ENCODE measurements at places on chromosomes 2 and 18.
A peak's percentile ranks its signal among the peaks of the same experiment; 100 is the strongest.

DNA sequence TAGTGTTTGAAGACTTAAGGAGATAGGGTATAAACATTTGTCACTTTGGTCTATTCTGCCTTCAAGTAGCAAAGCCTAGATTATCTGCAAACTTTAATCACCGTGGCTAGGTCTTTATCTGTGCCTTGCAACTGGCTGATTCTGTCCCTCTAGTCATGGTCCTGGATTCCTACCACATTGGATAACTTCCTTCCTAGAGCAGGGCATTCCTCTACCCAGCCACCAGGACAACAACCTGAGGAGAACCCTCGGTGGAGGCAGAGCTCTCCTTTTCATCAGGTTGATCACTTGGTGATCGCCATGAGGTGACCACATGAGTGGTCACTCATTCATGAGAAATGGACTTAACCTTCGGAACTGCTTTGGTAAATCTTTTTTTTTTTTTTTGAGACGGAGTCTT, 25.3 kb upstream of the PTPRM start:
- no peak for DNase-seq

GRCh38 chr2:209472112-209472832, 48.4 kb downstream of the MAP2 start:
- no peak for DNase-seq

DNA sequence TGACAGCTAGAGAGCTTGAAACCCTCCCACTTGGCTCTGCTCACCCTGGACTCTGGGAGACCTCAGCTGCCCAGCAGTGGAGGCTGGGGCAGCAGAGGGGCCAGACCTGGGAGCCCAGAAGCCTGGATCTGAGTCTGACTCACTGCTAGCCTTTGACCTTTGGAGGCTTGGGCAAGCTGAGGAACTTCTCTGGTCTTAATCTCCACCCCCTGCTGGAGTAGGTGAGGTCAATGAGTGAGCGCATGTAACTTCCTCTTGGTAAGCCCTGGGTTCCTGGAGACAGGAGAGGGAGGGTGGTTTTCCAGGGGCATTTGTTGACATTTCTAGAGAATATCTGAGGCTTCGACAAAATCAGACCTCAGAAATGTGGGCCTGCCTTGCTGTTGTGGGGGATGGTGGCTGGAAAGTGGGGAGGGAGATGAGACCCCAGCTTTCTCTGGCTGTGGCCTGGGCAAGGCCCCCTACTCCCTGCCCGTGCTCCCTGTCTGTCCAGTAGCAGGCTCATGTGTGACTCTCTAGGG, 73.0 kb upstream of the YWHAQ start:
- no peak for DNase-seq

DNA sequence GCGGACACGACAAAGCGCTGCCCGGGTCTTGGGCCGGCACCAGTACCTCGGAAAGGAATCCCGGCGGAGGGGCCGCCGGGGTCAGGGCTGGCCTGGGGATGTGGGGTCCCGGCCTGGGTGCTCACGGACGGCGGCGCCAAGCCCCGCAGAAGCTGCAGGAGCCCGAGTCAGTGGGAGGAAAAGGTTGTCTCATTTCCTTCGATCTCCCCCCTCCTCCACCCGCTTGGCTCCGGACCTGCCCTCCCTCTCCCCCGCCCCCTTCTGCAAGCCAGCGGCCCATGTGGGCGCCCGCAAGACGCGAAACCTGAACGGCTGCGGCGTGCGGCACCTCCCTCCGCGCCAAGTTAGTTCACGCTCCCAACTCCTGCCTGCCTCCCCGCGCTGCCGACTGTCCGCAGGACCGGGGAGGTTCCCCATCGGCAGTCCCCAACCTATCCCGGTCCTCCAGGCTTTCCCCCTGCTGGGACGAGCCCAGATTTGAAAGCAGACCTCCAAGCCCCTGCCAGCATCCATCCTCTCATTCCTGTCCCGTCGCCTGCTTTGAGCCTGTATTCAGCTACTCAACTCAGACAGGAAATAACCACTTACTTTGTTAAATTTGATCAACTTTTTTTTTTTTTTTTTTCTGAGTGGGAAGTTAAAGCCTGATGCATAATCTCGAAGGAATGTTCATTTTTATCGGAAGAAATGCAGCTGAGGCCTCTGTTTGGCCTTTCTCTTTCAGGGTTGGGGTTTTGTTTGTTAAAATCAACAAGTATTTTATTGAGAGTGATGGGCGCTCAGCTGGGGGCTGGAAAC, at the start of gene EVA1A:
Gene EVA1A, minus strand, starts transcription at position 172 of the 798 bp plus-strand sequence. CDS start 42,799 bp downstream, outside the sequence.
- peak; percentile 79 for DNase-seq

DNA sequence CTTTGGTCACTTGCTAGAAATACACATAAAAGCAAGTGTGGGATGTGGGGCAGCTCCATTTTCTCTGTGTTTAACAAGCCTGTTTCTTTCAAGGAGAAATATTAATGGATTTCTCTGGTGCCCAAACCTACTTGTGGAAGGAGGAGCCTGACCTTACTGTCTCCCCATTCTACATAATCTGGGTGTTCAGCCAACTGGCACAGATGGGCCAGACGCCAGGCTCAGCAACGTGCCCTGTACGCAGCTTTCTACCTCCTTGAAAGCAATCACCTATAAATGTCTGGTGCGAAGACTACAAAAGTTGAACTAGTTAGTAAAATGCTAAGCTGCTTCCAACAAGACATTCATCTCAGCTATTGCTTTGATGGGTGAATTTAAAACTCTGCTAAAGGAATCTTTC, 33.2 kb upstream of the MYO3B start:
- DNase-seq: no peak

DNA sequence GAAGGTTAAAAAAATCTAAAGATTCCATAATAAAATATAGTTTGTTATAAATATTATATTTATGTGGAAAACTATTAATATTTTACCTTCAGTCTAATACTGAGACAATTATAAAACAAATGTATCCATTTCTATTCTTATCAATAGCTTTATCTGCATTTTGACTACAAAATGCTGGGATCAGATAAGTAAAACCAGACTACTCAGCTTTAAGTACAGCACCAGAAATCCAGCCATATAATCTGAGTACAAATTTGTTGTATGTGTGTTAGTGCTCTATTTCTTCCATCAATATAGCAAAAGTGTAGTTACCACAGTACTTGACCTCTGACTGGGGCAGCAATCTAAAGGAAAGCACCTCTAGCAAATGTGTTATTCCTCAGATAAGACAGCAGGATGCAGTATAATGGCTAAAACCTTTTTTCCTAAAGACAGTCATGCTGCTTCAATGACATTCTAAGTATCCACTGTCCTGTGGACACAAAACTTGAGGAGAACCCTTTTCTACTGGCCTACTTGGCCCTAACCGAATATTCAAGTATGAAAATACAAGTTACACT, 68.1 kb downstream of the OLA1 start:
- DNase-seq: no peak

DNA sequence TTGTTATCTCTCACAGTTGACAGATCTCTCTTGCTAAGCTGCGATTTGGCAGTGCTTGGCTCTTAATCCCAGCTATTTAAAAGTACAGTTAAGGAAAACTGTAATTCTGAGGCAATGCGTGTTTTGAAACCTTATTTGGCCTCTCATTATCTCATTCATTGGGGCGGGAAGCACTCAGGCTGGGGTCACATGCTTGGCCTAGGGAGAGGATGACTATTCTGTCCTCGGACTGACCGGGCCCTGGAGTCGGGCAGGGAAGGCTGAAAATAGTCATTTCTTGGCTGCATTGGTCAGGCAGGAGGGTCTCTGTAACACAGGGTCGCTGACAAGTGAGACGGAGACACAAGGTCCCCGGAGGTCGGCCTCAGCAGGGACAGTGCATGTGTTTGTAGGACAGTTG, 20.2 kb upstream of the EMILIN2 start:
- DNase-seq: no peak

- DNase-seq: no peak
Measured at GRCh38 chr2:25378731-25379490, 37.2 kb upstream of the DNMT3A start.

DNA sequence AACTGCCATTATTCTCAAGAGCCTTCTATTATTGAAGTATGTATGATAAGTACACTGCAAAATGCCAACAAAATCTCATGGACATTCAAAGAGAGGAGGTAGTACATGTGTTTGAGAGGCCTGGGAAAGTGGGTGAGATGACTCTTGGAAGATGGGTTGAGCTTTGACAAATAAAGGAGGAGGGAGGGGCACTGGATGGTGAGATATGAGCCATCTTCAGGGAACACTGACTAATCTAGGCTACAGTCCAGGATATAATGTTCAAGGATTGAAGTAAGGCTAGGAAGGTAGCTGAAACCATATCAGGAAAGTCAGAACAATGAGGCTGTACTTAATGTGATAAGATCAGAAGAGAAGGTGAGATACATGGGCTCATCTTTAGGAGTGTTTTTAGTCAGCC, 559.7 kb downstream of the ZEB2 start:
- no peak for DNase-seq

- no peak for DNase-seq
Measured at GRCh38 chr18:27778925-27779324, 398.0 kb downstream of the CDH2 start.

DNA sequence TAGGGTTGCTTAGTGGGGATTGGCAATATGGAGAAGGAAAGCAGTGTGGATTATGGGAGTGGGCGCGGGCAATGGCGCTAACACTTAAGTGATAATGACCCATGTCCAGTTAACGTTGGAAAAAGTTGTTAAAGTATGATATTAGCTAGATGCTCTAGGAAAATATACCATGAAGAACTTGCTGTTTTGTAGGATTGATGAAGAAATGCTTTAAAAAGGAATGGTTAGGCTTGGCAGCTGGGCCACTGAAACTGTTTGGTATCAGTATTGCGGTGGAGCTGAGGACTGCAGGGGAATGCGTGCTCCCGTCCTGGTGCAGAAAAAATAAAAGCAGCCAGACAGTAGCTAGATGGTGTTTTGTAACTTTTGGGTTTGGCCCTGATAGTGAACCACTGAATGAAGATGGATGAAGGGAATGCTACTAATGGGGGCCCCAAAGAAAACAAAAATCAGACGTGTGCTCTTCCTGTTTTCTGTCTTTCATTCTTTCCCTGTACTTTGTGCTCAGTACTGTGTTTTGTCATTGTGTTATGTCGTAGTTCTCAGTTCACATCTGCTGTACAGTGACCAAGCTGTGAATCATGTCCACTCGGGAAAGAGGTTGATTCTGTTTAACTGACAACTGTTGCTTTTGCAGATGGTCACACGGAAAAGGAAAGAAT, 999 bp downstream of the INSIG2 start:
- DNase-seq: peak; percentile 17

GRCh38 chr18:56026509-56026908, 438.5 kb upstream of the TCF4 start:
- no peak for DNase-seq

DNA sequence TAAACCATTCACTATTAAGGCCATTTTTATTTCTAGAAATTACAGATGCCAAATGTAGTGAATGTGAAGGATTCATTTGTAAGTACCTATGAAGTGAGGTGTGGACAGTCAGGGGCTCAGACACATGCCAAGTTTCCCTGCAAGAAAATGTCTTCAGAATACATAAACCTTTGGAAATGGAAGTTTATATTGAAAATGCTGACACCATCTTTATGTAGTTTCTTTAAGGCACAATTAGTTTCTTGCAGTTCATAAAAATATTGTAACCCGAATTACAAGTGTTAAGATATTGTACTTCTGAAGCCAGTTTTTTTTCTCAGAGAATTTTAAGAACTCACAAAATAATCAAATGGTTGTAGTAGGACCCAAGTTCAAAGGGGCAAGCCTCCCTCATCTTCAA, 66.1 kb upstream of the LYPD1 start:
- no peak for DNase-seq

DNA sequence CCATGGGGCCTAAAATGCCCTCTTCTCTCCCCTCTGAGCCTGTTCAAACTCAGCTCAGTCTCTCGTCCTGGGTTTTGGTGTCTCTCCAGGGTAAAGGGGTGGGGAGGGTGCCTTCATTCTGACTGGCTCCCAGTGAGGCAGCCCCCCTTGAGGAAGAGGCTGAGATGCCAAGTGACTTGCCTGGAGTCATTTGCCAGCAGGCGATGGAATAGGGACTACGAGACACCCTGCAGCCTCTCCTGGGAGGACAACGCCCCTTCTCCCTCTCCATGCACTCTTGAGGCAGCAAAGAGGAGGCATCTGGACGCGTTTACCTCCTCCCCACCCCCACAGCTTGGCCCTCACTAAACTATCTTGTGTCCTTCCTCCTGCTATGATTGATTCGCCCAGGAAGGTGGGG, 760 bp upstream of the STON1 start:
- peak; percentile 24 for DNase-seq

- no peak for DNase-seq
Measured at GRCh38 chr2:148719941-148720436, 75.4 kb downstream of the EPC2 start.

DNA sequence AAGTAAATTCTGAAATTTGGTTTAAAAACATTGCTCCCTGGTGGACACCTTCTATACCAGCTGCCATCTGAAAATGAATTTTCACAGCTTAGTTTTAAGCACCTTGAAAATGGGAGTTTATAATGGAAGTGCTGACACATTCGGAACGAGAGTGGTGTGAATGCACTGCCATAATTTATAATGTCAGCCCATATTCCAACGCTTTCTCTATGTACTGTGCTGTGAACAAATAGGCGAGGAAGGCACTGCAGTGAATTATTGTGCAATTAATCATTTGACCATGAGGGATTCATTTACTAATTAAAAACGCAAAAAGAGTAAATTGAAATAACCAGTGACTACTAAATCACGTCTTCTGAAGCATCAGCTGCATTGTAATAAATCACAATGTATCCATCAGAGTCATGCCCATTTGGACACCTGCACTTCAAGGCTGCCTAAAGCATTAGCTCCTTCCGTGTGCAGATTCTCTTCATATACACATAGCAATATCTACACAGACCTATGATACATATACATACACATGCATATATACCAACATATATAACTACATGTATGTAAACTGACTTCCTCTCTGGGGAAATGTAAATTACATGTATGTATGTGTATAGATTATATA, 699.8 kb downstream of the GALR1 start:
- no peak for DNase-seq

- no peak for DNase-seq
Measured at GRCh38 chr2:78024996-78025395, 502.8 kb upstream of the LRRTM4 start.

Measured in nephron progenitor cell (in vitro differentiated cells).